ENCODE measurements at places on chromosomes 12 and 14.

DNA sequence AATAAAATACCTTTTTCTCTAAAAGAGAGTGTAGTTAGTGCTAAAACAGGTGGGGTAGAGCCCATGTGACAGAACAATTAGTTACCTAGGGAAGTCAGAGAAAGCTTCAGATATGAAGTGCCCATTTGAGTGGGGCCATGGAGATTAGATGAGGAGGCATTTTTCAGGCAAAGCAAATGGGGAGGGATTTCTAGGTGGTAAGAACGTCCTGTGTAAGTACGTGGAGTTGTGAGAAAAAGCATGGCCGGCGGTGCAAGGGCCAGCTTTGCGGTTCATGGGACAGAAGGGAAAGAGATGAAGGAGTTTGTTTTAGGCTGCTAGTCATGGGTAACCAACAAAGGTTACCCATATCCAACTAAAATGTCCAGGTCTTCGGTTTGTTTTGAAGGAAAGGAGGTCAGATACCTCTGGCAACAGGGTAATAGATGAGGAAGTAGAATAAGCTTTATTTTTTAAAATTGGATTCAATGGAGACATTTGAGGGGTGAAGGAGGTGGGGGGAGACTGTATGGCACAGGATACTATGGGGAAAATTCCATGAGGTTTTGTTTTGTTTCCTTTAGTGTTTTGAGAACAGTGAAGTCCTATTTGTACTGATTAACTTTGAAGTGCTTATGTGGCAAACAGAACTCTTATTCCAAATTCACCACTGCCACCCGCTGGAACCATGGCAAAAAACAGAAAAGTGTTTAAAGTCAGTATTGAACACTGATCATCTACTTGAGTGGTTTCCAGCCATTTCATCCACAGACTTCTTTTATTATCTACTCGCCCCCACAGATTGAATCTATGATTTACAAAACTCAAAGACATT, 10.0 kb upstream of the SNRPF start:
- DNase-seq = no peak

- no peak for DNase-seq
Measured at GRCh38 chr12:29283969-29284700, 96.8 kb downstream of the ERGIC2 start.

DNA sequence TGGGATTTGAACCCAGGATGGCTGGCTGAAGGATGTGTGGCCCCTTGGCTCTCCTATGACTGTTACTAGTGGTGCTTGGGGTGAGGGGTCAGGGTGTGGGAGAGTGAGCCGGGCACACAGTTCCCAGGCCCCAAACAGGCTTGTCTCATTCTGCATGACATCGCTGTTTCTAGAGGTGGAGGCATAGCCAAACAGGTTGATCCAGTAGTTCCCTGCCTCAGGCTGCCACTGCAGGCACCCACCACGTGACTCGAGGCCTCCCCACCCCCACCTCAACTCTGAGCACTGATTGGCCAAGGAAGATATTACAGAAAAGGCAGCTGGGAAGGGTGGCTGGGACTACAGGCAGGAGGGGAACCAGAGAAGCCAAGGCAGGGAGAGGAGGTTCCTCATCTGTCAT, 102.6 kb downstream of the NCOR2 start:
- DNase-seq = no peak

DNA sequence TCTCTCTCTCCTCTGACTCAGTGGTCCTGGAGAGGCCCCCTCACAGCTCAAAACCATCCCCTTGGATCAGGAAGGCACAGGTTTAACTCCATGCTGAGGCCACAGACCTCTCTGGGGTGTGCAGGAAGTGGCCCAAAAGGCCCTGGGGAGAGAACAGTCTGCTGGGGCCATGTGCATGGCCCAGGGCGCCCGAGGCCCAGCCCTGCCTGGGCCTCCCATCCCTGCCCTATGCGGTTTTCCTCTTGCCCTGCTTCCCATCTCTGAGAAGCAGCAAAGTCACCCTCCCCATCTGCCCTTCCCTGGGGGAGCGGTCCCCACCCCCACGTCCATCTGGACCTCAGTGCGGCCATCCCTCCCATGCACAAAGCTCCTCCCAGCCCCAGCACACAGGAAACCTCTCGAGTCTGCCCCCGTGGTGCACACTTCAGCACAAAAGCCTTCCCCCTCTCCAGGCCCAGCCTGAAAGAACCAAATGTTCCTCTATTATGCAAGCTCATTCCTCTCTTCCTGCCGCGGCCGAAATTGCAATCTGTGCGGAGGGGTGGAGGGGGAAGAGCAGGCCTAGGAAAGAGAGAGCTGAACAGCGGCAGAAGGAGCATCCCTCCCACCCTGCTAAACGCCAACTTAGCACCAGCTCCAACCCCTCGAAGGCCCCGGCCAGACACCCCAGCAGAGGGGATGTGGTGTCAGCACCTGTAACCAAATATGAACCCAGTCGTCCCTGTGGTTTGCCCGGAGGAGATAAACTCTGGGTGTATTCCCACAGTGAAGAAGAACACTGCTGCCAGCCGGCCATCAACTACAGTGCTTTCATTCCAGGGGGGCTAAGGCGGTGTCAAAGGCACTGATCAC, 108.5 kb downstream of the SCARB1 start:
- DNase-seq = no peak

DNA sequence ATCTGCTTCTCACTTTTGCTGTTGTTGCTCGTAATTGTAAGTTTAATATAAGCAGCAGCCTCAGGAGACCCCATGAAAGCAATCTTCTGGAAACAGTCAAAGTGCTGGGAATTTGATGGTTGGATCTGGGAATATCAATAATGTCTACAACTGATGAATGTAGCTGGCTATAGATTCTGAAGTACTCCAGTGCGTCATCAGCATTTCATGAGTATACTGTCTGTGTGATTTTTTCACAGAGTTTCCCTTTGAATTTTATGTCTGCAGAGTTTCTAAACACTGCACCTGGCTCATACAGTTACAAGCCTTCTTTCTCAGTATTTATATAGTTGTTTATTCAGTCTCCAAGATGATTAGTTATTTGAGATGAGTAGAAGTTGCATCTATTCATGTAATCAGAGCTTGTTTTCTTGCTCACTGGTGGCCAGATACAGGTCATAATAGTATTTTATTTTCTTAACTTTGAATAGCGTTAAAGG, 222.3 kb downstream of the RAD51B start:
- DNase-seq = no peak

DNA sequence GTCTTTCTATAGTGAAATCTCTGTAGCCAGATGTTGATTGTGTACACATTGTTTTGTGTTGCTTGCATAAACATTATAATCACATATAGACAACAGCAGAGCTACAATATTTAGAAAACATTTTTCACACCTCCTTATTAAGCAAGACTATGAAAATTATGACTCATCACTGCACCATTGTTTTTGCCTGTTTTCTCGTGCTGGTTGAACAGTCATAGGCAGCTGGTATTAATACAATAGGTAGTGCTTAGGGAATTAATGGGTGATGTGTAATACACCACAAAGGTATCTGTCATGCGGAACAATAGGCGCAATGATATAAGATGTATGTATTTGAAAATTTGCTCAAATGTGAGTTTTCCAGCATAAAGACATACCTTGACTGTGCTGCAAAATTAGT, 449.3 kb downstream of the FOXG1 start:
- DNase-seq = no peak

GRCh38 chr14:58587271-58587670, 50.5 kb upstream of the DACT1 start:
- DNase-seq = no peak

DNA sequence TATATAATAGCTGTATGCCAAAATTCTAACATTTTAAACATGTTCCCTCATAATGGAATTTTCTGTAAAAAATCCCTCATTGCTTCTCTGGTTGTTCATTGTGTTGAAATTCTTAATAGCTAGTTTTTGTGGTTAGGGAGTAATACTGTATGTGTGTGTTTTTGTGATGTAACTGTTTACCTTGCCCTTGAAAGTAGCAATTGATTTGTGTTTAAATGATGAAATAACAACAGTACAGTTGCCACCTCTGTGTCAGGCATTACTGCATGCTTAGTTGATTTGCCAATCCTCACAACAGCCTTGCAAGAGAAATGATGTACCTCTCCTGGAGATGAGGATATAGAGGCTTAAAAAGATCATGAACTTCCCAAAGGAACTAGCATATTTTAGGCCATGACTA, 94.9 kb downstream of the DAAM1 start:
- DNase-seq = no peak

- no peak for DNase-seq
Measured at GRCh38 chr12:79547044-79547734, 143.6 kb downstream of the PAWR start.

DNA sequence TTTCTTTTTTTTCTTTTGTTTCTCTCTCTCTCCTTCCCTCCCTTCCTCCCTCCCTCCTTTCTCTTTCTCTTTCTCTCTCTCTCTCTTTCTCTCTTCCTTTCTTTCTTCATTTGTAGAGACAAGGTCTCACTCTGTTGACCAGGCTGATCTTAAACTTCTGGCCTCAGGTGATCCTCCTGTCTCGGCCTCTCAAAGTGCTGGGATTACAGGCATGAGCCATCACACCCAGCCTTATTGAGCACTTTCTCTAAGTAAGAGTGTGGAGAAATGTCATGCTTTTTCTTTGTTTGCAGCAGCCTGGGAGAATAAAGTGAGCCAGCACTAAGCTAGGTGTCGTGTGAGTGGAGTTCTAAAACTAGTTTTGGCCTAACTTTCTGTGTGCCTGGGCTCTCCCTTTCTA, 74.0 kb downstream of the TTC7B start:
- DNase-seq = no peak

DNA sequence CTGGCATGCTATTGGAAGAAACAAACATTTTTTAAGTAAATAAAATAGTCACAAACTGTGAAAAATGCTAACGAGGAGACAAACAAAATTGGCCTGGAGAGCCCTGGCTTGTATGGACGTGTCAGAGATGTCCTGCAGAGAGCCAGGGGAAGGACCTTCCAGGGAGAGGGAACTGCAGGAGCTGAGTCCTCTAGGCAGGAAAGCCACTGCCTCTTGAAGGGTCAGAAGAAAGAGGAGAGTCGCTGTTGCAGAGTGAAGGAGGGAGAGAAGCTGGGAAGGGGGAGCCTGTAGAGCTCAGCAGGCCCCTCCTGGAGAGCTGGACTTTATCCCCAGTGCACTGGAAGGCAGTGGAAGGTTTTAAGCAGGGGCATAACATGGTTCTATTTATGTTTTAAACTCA, 80.3 kb upstream of the PWP1 start:
- no peak for DNase-seq

GRCh38 chr12:63420206-63420644, 248.1 kb downstream of the DPY19L2 start:
- DNase-seq = no peak

- no peak for DNase-seq
Measured at GRCh38 chr12:19546027-19546426, 106.7 kb downstream of the AEBP2 start.

DNA sequence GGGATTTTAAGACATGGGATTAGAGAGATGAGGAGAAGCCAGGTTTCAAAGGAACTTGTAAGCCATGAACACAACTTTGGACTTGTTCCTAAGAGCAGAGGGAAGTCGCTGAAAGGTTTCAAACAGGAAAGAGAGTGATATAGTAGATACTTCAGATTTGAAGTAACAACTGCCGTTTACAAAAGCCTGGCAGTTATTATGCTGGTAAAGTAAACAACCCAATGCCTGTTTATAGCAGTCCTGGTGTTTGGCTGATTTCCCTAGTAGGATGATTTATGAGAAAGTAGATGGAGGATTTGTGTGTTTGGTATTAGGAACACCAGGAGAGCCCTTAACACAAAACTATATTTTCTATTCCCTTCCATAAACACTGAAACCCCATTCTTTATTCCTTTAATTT, 285.7 kb downstream of the RMST start:
- DNase-seq = no peak

GRCh38 chr14:101926085-101926484, 38.3 kb upstream of the DYNC1H1 start:
- DNase-seq = no peak

DNA sequence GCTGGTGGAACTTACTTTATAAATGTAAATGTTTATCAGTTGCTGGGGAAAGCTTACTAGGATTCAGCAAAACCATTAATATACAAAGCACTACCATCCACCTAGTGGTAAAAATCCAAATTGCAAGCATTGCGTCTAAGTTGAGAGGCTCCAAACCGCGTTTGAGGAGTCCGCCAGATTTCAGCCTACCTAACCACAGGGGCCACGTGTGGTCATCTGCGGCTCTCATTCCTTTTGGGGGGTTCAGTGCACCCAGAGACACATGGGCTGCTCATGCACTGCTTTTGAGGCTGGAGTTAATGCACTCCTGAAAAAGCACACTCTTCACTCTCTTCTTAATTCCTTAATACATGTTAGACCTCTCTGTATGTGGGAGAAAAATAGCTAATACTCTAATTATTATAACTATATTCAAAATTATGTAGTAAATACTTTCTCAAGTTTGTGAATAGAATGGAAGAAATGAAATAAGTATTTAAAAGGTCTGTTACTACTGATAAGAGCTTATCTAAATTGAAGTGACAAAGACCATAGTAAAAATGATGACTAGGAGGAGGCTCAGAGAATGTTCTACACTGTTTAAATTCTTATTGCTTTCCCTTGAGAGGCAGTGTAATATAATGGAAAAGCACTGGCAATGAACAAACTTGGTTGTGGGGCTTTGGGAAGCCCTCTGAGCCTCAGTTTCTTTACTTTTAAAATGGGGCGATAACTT, 41.4 kb upstream of the MANSC4 start:
- peak; percentile 46 for DNase-seq

DNA sequence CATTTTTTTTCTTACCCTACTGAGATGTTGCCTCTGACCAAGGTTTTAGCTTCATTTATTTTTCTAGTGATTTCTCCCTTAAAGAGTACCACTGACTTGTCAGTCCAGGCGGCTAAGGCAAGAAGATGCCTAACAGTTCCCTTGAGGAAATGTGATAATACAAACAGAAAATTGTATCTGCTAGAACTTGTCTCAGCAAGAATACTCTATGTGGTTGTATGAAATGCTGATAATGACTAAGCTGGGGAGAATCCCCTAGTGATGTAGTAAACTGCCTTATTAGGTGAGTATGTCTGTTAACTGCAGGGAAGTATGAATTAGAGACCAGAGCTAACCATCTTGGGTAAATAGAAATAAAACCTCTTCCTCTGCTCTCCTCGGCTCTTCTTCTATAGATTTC, 6.7 kb downstream of the C12orf54 start:
- DNase-seq = no peak

GRCh38 chr12:43112101-43112920, 439.7 kb downstream of the ADAMTS20 start:
- DNase-seq = no peak
